ENCODE measurements at places on chromosomes 7 and 10.

GRCh38 chr10:121132273-121132672, 281.1 kb downstream of the WDR11 start:
- no peak for DNase-seq

GRCh38 chr7:129351320-129351719, 82.9 kb upstream of the STRIP2 start:
- no peak for DNase-seq

DNA sequence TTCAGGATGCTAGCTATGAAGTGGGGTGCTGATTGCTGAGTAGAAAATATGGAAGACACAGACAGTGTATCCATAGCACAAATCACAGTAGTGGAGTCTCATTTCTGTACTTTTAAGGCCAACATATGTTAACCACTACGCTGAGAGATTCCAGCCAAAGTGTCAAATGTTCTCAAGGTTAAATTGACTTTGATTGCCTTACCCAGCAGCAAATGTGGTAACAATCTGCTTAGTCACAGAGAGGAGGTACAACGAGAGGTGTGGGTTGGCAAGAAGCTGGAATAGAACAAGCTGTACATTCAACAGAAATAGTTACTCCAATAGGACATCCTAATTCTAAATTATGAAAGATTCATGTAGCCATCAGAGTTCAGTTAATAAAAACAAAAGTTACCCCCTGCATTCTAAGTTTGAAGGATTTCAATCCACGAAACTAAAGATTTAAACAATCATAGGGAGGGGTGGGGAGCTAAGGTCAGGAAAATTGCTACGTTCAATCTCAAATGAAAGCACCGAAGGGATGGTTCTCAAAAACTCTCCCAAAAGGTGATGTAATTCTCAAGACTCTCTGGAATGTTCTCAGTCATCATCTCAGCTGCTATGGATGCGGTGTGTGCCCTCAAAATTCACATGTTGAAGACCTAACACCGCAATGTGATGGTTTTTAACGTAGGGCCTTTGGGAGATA, 137.0 kb downstream of the ETV1 start:
- DNase-seq, result no peak

GRCh38 chr7:17144322-17144721, 154.1 kb upstream of the AHR start:
- DNase-seq, result no peak

DNA sequence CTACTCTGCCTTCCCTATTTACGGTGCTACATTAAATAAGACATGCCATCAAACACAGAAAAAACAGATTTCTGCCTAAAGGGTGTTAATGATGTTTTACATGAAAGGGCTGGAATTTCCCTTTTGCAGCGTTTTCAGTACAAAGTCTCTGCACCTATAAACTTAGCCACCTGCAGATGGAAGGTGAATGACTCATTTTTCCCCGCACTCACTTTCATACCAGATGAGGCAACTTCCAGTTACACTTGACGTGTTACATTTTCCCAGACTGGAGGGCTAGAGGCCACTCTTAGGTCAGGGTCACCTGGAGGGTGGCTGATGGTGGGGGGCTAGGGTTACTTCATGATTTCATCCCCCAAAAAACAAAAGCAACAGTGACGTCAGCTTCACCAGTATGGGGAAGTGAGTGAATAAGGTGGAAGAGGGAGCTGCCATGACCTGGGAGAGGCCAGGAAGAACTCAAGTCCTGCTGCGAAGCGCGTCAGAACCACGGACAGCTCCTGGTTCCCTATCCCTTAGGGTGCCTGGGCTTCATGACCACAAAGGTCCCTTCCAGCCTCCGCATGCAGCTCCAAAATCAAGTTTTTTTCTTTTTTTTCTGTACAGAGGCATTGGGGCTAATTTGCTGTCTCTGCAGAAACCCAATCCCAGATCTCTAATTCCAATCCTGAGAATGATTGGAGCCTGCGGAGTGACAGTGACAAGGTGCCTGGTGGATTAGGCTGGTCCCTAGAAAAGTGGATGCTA, 94.0 kb downstream of the ADARB2 start:
- DNase-seq, result no peak

DNA sequence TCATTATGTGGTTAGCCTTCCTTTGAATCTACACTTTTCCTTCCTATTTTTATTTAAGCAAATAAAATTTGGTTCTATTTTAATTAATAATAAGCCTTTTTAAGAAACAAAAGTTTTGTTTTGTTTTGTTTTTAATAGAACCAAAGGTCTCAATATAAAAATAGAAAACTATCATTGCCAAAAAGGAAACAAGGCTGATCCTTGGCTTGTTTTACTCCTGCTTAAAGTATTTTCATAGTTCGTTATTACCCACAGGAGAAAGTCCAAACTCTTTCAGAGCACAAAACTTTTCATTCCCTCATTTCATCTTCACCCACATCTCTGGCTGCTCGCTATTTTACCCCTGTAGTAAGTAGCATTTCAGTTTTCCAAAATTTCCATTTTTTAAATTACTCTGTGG, 374.8 kb downstream of the SEMA3D start:
- DNase-seq, result no peak

DNA sequence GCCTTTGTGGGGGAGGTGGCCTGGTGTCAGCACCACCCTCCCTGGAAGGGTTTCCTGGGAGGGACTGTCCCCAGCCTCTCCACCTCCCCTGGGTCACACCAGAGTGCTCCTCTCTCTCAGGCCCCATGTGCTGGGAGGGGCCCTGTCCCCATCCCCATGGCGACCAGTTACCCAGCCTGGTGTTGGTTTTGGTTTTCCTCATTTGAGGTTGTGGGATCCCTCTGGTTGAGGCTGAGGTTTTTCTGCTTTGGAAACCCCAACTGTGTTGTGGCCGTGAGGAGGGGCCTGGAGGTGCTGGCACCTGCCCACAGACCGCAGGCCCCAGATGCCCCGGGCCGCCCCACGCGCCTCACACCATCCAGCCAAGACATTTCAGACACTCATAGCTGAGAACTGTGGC, 106.3 kb downstream of the GRK5 start:
- no peak for DNase-seq

DNA sequence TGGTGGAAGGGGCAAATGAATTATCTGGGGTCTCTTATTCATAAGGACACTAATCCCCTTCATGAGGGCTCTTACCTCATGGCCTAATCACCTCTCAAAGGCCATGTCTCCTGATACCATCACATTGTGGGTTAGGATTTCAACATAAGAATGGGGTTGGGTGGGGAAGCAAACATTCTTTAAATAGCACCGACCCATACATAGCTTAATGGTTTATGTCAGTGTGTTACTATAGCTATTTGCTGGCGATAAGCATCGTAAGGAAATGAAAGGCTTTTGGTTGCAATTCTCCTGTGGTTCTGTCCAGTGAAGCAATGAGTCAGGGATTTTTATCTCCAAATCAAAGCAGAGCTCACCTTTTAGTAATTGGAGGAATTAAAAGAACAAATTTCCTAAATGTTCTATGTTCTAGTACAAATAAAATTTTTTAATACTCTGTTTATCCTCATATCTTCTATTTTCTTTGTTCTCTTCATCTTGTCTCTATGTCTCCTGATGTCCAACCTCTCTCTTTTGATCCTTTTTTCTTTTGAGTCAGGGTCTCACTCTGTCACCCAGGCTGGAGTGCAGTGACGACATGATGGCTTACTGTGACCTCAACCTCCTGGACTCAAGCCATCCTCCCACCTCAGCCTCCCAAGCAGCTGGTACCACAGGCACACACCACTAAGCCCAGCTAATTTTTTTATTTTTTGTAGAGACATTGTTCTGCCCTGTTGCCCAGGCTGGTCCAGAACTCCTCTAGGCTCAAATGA, 57.0 kb upstream of the GLCCI1 start:
- DNase-seq, result no peak

- DNase-seq, result no peak
Measured at GRCh38 chr10:26046073-26046700, 112.2 kb downstream of the MYO3A start.

- DNase-seq, result no peak
Measured at GRCh38 chr10:44460416-44460815, 75.5 kb upstream of the CXCL12 start.

GRCh38 chr7:115613836-115614235, 416.7 kb downstream of the TFEC start:
- no peak for DNase-seq

DNA sequence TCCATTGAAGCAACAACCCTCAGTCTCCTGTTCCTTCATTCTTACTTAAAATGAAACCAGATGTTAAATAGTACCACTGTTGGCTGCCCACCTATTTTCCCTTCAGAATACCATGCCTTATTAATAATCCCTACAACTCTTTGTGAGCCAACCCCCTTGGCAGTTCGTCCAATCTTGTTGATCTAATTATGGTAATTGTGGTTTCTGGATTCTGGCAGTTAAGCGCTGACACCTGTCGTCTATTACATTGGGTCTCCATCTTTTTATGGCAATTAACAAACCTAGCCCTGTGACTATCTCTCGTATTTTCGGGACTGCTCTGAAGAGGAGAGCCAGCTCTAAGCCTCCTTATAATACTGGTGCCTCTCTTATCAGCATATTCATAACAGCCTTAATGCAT, 432.0 kb downstream of the ATRNL1 start:
- DNase-seq, result no peak

DNA sequence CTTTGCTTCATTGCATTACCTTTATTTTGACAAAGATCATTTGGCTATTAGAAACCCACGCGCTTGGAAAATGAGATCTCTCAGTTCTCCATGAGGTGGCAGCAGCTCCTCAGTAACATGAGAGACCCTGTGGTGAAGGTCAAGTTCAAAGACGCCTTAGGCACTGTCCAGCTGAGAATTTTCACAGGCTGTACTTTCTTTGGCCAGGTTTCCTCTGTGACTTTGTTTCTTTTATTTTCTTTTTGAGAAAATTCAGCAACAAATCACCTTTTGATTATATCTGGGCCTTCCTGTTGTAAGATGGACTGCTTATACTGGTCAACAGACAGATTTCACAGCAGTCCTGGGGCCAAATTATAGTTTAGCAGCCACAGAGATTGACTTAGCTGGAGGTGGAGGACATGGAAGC, 54.5 kb downstream of the RAB18 start:
- DNase-seq, result no peak

DNA sequence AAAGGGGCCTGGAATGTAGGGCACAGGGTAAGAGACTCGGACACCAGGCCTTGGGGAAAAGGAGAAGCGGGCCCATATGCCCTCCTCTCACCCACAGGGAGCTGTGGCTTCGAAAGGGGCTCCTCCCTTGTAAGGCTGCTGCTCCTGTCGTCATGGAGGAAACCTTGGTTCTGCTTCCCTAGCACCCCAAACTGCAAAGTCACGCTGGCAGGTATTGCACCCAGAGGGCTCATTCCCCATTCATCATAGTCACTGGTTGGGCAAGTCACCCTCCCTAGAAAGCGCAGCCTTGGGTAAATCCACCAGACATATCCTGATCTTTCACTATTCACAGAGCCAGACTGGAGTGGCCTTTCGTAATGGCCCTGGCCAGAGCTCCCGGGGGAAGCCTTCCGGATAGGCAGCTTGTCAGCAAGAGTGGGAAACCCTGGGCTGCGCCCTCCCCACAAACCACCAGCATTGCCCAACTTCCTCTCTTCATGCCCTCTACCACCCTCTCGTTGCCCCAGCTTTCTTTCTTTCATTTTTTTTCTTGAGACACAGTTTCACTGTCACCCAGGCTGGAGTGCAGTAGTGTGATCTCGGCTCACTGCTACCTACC, 121.0 kb downstream of the HIP1 start:
- DNase-seq, result no peak

- DNase-seq, result no peak
Measured at GRCh38 chr10:35926846-35927245, 284.8 kb upstream of the FZD8 start.

DNA sequence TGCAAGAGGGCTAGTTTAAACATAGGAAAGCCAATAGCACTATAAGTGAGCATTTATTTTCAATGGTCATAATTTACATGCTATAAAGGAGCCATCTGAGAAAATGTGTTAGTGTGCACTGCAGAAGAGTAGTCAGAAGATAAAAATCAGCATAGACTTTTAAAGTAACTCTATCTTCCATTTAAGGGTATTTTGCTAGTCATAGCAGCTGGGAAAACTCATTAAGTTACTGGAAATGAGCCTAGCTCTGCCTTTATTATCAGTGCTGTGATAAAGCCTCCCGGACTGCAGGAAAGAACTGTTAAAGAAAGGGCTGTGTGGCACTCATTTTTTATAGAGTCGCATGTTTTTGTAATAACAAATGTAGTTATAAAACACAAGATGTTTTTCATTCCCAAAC, 825.8 kb upstream of the POM121L12 start:
- DNase-seq, result no peak

DNA sequence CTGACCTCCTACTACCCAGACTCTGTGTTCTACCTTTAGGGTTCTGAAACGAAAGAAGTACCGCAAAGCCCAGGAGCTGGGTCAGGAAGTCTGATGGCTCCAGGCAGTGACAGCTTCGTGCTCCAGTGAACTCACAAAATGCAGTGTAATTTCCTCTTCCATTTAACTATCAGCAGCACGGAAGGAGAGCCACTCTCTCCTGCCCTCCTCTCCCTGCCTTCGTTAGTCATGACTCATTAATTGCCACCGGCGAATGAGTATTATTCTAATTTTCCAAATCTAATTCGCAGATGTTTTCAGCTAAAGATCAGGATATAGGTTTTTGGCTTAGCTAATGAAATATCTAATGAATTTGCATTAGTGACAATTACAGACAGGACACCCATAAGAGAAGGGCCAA, 1262.0 kb downstream of the TYW1 start:
- no peak for DNase-seq

DNA sequence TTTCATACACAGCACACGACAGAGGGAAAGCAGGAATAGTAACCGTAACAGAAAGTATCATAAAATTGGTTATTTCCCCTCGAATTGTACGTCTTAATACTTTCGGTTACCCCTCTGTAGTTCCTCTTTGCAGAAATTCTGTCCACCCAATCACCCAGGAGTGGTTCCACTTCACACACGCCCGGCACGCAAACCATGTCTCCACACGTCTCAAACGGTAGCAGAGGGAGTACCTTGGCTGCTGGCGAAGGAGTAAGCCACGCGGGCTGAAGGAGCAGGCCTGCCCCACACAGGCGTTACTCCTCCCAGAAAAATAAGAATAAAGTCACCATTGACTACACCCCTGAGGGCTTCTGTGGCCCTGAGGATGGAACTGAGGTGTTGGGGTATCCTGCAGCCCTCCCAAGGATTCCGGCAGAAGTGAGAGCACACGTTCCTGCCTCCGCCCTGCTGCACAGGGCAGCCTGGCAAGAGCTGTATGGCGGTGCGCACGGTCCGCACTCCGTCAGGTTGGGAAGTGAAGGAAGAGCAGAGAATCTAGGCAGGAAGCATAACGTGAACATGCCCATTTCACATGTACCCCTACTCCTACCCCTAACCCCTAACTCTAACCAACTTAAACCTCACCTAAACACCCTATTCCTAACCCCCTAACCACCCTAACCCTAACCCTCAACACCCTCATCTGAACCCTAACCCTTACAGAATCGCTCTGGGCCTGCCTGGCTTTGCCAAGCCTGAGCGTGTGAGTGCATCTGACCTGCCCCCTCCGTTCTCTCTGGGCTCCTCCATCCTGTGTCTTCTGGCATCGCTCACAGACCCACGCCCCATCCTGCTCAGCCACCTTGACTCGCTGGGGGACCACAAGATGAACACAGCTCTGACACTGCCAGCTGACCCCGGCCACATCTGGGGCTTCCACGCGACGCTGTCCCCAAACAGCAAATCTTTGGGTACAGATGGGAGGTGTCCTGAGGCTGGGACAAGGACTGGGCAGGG, 18.2 kb downstream of the GPR146 start:
- no peak for DNase-seq

- DNase-seq, result no peak
Measured at GRCh38 chr10:86644152-86644793, 10.1 kb upstream of the OPN4 start.

All from left forelimb (tissue), 1 donor.